ENCODE measurements at places on chromosomes 7 and 10. TPM values are rescaled to one million over a fixed set of nuclear protein-coding genes. Genes with fewer than 3 reads are reported as not detected.

Gene ZNF503
- 17.1 TPM for total RNA-seq

Gene GPER1
- total RNA-seq, result 13.4 TPM

Gene TMEM225B
- total RNA-seq, result 2.6 TPM

Gene UNCX
- total RNA-seq, result not detected

Gene SGMS1
- total RNA-seq, result 86.8 TPM

Gene CTAGE4
- 4.7 TPM for total RNA-seq

Gene MGAM2
- not detected for total RNA-seq

Gene DYDC1
- total RNA-seq, result 1.1 TPM

DNA sequence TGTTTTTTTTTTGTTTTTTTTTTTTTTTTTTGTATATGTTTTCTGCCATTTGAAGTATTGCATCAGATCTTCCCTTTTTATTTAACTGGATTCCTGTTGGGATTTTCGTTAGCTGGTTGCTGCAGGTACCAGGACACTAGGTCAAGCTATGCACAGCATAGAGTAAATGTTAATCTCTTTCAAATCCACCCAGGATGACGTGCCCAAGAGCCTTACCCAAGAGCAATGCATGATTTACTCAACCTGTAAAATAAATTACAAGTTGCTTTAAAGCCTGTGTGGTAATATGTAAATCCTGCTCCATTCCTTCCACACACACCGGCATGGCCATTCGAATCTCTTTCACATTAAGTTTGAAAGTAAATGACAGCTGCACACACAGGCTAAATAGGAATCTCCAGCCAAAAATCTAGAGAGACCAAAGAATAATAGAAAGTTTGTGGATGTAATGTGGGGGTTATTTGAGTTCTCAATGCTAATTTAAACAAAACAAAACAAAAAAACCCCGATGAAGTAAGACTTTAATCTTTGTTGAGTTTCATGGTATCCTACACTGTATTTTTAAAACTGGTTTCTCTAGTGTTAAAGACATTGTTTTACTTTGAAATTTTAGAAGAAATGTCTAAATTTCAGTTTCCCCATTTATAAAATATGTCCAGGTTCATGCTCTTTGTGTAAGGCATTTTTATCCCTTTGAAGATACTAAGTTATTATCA is 167.9 kb downstream of the FRMD4A start:
- no peaks in the 10 kb centered on the region for H3K27me3 ChIP-seq
- H3K4me1 ChIP-seq, result no peaks in the 10 kb centered on the region
- H3K27ac ChIP-seq, result no peak overlapping the region
- no peak overlapping the region for H3K4me3 ChIP-seq

GRCh38 chr7:139871820-139872219 is 42.8 kb downstream of the TBXAS1 start:
- H3K36me3 ChIP-seq, result no peaks in the 10 kb centered on the region
- no peaks in the 10 kb centered on the region for H3K4me1 ChIP-seq
- H3K27me3 ChIP-seq, result no peaks in the 10 kb centered on the region

GRCh38 chr7:6530626-6531491 is 20.4 kb downstream of the GRID2IP start:
- no peaks in the 10 kb centered on the region for H3K36me3 ChIP-seq
- peaks cover 4% of the 10 kb centered on the region for H3K4me1 ChIP-seq
- peak overlapping the region; percentile 7 for H3K4me3 ChIP-seq
- no peak for DNase-seq
- no peak overlapping the region for H3K27ac ChIP-seq

DNA sequence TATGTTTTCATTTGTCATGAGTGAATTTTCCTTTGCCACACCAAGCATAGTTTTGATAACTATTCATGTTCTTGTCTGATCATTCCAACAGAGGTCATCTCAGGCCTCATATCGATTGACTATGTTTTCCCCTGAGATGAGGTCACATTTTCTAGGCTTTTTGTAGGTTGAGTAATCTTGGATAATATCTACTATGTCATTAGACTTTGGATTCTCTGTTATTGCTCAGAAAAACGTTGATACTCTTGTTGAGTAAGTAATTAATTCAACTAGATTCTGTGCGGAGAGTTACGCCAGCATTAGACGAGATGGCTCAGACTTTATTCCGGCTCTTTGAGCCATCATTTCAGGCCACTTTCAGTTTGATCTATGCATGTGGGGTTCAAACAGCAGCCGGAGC is 57.7 kb downstream of the KLF6 start:
- H3K27me3 ChIP-seq, result no peaks in the 10 kb centered on the region
- no peak overlapping the region for H3K4me3 ChIP-seq
- DNase-seq, result no peak
- no peak overlapping the region for H3K27ac ChIP-seq
- H3K4me1 ChIP-seq, result no peaks in the 10 kb centered on the region

DNA sequence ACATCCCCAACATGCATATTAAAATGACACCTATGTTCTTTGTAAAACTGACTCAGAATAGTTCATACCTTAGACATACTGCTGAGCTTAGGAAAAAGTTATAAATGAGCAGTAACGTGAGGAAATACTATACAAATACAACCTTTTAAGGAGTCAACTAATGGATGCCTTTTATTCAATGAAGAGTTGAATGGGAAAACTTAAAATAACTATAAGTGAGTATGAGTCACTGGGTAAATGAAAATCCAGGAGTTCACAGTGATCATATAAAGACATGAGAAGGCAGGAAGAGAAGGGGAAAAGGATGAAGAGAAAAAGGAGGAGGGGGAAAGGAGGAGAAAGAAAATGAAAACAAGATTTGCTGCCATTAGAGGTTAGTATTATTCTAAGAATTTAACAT is 157.8 kb upstream of the PCDH15 start:
- H3K4me1 ChIP-seq, result no peaks in the 10 kb centered on the region
- no peaks in the 10 kb centered on the region for H3K27me3 ChIP-seq
- H3K27ac ChIP-seq, result no peak overlapping the region

GRCh38 chr7:129522088-129522970 is 20.0 kb downstream of the SMKR1 start:
- H3K4me1 ChIP-seq, result no peaks in the 10 kb centered on the region
- H3K27me3 ChIP-seq, result no peaks in the 10 kb centered on the region
- H3K36me3 ChIP-seq, result no peaks in the 10 kb centered on the region
- H3K4me3 ChIP-seq, result no peak overlapping the region

All from thyroid gland (tissue), 4 donors.